Iris pigment epithelial cell (primary cell): ENCODE measurements at places on chromosomes 12 and 14.
A peak's percentile ranks its signal among the peaks of the same experiment; 100 is the strongest.

GRCh38 chr12:1643043-1643442 is 14.0 kb downstream of the WNT5B start:
- no peak for DNase-seq

- DNase-seq: peak; percentile 97
These were observed 460.1 kb downstream of the NAV3 start for GRCh38 chr12:78290606-78291345.

GRCh38 chr12:122013136-122013535 is 8.5 kb upstream of the BCL7A start:
- no peak for DNase-seq

DNA sequence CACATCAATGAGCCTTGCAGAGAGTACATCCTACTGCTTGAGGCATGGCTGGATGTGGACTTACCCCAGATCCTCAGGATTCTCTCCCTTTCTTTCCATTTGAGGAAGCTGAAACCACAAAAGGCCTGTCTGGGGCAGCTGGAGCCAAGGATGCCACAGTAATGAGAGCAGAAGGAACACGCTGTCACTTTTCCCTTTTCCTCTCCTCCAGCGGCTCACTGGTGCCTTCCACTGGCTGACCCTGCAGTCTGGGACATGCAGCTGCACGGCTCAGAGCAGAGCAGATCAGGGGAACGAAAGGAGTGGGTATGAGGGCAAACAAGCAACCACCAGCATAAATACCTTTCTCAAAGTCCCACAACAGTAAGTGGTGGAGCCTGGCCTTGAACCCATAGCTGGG is 78.2 kb downstream of the GAS2L3 start:
- DNase-seq: peak; percentile 11

DNA sequence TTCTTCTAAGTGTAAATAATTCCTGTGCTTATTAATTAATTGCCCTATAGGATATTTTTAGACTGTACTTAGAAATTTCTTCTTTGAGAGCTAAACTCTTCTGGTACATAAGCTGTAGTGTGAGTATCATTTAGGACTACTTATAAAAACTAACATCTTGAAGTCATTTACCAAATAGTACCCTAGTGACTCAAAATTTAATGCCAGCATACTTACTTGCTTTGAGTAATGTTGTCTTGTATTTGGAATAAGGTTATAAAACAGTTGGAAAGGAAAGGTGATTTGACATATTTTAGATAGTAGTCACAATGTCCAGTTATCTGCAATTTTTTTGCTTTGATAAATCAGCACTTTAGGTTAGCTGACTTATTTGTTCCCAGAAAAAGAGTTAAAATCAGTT is 39.1 kb downstream of the SPATA7 start:
- no peak for DNase-seq

DNA sequence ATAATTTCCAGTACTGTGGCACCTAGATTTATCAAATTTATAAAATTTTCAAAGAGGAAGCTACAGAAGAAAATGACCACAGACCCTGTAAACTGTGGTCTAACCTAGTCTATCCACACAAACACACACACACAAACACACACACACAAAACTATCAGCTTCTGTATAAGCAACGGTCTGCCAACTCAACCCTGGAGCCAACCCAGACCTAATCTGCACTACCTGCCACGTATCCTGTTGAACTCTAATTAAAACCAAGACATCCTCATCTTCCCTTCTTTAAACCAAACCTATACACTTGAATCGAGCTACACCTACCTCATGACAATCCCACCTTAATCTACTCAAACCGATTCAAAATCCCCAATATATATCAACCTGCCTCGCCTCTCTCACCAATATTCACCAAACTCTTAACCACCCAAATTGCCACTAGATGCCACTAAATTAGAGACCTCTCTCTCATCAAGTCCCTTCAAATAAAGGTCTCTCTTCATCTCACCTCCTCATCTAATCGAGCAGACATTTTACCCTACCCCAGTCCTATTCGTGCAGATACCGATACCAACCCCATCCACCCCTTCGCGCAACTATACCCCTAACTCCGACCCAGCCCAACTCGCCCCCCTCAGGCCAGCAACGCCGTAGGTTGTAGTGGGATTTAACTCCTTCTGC is 808 bp downstream of the ACIN1 start:
- DNase-seq: no peak

GRCh38 chr12:122966743-122967550 is 684 bp upstream of the ABCB9 start:
- no peak for DNase-seq

- no peak for DNase-seq
These were observed 139.2 kb downstream of the PDZRN4 start for GRCh38 chr12:41327096-41327895.

- no peak for DNase-seq
These were observed 515.4 kb downstream of the FUT8 start for GRCh38 chr14:65927931-65928356.

DNA sequence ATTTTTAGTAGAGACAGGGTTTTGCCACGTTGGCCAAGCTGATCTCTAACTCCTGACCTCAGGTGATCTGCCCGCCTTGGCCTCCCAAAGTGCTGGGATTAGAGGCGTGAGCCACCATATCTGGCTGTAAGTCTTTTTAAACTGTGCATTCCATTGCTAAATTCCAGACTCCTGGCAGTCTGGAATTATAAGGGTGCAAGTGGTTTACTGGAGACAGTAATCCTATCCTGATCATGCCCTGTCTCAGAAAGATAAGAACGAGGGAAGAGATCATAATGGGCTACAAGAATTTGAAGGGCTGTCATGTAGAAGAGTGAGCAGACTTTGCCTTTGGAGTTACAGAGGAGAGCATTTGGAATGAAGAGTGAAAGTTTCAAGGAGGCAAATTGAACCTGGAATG is 6.8 kb upstream of the SLC4A8 start:
- no peak for DNase-seq

DNA sequence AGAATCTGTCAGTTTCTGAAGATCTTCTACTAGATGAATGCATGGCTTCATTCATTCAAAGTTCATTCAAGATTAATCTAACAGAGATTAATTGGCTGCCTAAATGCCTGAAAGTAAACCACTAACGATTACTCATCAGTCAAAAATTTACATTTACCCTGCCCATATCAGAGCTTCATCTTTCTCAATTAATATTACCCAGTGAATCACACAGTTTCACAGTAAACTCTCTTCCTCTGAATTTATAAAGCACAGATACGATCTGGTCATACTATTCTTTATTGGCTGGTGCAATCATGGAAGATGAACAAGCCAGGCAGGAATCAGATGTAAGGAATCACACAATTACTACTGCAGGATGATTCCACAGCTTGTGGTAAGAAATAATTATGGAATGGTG is 377.7 kb downstream of the SLC16A7 start:
- DNase-seq: peak; percentile 81

GRCh38 chr14:99273766-99274345 is 1.9 kb upstream of the BCL11B start:
- no peak for DNase-seq

GRCh38 chr12:129827102-129827865 is 76.5 kb downstream of the TMEM132D start:
- DNase-seq: no peak

DNA sequence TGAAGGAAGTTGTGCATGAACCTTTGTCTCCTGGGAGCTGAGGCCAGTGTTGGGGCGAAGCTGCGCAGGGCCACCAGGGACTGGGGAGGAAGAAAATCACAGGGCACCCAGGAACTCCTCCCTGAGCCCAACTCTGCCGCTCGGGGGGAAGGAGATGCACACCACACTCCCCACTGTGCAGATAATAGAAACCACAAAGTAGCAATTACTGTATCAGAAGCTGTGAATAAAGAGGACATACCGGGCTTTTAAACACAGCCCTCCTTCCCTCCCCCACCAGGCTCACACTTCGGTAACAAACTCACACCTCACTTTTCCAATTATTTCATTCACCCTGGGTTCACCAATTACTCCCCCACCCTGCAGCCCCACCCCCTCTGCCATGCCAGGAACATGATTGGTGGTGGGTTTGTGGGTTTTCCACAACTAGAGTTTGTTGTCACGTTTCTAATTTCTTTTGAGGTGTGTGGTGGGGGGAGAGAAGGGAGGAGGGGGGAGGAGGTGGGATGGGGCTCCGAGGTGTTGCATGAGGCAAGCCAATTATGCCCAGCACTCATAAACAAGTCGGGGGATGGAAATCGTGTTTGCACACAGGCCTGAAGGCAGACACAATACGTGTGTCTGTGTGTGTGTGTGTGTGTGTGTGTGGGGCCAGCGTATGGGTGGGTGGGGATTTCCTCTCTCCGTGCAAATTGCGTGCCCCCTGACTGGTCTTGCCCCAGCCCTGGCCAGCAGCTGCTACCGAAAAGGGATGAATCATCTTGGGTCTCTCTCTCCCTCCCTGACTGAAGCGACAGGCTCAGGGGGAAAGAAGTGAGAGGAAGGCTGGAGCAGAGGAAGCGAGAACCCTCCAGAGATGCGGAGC is 103.3 kb downstream of the RBM19 start:
- peak; percentile 79 for DNase-seq

DNA sequence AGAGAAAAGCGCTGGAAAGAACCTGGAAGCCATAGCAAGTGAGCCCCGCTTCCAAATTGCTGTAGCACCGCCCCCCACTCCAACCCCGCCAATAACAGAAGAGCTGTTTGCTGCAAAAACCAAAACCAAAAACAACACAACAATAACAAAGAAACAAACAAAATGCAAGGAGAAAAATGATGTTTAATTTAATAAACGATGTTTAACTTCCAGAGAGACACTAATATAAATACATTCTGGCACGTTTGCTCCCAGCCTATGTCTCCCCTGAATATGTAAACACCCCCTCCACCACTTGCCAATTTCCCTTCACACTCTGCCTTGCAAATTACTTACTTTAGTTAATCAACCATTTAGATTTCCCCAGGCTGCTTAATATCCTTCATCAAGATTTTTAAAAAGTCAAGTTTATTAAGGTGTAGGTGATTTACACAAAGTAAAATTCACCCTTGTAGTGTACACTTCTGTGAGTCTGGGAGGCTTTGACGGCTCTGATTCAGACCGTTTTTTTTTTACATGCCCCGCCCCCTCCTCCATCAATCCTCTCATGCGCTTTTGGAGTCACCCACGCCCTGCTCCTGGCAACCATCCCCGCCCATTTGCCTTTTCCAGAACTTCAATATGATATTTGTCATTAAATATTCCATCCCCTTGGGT is 482 bp upstream of the IFI27L2 start:
- peak; percentile 61 for DNase-seq

GRCh38 chr12:48775299-48775698 is 13.6 kb downstream of the ADCY6 start:
- DNase-seq: no peak

GRCh38 chr14:32352631-32353030 is 23.5 kb downstream of the AKAP6 start:
- peak; percentile 18 for DNase-seq

DNA sequence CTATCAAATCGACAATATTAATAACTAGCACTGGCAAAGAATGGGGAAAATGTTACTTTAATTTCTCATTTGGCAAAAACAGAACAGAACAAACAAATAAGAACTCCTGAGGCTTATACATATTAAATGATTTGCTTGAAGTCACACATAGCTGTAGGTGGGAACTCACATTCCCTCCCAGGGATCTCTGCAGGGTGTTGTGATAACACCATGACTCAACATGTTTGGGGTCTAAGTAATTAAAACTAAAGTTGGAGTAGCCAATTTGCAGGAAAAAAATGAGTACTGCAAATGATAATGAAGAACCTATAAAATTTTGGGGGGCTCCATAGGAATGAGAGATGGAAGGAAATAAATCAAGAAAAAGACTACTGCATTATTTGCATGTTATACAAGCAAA is 27.5 kb downstream of the UNC79 start:
- no peak for DNase-seq

DNA sequence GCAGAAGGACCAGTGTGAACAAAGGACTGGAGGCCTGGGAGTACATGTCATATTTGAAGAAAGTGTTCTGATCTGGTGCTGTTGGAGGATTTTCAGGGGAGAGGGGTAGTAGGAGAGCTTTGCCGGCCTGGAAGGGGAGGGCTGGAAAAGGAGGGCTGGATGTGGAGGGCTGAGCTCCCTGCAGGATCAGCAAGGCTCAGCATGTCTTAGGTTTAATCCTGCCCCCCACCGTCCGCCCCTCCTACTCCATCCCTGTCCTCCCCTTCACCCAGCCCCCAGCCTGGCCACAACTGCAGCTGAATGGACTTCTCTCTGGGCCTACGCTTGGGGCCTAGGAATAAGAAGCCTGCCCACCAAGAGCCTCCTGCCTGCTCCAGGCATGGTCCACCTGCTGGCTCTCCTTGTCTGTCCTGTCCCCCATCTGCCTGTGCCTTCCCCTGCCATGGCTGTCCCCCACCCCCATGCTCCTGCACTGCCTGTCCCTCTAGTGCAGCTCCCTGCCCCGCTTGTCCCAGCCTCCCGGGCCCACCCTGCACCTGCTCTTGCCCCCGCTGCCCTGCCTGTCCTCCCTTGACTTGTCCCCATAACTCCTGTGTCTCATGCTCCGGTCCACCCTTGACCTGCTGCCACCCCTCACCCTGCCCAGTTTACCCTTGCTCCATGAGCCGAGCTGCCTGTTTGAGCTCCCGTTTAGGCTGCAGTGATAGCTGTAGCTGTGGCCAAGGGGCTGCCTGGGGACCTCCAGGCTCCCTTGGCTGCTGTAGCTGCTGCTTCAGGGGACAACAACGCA is 9.8 kb upstream of the RARG start:
- DNase-seq: no peak

- peak; percentile 56 for DNase-seq
These were observed 326.0 kb downstream of the RAD51B start for GRCh38 chr14:68145539-68145938.

DNA sequence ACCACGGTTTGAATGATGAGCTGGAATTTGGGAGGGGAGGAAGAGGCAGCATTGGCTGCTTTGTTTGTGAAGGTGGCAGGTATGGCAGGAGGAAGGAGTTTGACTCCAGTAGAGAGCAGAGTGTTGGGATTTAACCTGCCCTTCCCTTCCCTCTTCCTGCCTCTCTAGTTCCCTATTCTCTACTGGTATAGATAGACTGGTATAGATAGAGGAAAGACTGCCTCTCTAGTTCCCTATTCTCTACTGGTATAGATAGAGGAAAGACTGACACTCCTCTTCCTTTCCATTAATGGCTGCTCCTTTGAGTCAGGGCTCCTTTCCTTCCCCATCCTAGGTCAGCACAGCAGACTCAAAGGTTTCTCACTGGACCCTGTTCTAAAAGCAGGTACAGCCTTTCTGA is 8.4 kb upstream of the SYCP3 start:
- DNase-seq: no peak

GRCh38 chr14:29111554-29111953 is 345.0 kb downstream of the FOXG1 start:
- peak; percentile 13 for DNase-seq
